ENCODE measurements at places on chromosomes 1 and 21.

GRCh38 chr1:118302145-118302544, 117.1 kb upstream of the SPAG17 start:
- no peak for DNase-seq

DNA sequence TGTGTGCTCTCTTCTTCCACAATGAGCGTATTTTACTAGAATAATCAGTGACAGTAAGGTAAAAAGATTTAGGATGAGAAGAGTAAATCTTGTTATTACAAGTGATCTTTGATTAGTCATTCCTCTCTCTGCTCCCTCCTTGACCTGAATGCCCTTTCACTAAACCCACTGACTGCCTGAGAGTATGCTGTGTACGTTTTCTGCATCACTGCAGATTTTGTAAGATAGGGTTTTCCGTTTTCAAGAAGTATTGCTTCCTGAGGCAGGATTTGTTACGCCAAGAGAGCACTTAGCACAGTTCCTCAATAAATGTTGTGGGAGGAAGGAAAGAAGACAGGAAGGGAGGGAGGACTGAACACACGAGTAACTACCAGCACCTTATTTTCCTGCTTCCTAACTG, 7.7 kb upstream of the LAMB3 start:
- DNase-seq: no peak

DNA sequence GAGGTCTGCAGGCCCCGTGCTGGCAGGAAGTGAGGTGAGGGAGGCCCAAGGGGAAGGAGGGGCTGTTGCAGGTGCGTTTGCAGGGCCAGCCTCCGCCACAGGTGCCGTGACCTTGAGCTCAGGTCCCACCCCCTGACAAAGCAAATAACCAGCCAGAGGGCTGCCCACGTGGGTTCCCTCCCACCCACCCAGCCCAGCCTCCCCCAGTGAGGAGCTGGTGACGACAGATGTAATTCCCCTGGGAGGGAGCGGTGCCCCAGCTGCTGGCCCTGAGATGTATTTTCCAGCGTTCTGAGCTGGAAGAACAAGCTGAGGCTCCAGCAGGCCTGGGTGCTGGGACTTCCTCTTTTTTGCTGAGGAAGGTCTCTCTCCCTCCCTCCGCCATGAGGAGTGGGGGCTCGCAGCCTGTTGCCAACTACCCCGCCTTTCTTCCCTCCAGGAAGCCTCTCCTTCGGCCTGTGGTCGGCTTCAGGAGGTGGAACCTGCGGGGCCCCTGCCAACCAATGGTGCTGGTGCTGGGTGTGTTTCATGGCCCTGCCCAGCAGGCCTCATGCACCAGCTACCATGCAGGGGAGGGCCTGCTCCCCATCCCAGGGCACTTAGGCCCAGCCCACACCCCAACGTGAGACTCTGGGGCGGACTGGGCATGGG, 153.2 kb downstream of the PRDM16 start:
- peak; percentile 65 for DNase-seq

- peak; percentile 82 for DNase-seq
Measured at GRCh38 chr1:167936930-167937708, at the start of gene MPC2. TSS of gene MPC2 (minus strand) at chr1:167937072. CDS start at chr1:167935841, 1,231 bp downstream.

DNA sequence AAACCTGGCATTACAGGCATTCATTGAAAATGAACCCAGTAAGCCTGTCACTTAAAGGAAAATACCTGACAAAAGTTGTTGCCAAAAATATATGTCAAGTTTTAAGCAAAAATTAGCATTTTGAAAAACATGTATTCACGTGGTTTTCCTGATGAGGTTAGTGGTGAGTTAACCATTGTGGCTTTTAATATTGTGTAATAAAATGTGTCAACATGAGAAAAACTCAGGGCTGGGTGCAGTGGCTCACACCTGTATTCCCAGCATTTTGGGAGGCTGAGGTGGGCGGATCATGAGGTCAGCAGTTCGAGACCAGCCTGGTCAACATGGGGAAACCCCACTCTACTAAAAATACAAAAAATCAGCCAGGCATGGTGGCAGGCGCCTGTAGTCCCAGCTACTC, 731.4 kb downstream of the KCNT2 start:
- DNase-seq: no peak

- DNase-seq: peak; percentile 56
Measured at GRCh38 chr1:40948741-40949443, 30.6 kb upstream of the CTPS1 start.

DNA sequence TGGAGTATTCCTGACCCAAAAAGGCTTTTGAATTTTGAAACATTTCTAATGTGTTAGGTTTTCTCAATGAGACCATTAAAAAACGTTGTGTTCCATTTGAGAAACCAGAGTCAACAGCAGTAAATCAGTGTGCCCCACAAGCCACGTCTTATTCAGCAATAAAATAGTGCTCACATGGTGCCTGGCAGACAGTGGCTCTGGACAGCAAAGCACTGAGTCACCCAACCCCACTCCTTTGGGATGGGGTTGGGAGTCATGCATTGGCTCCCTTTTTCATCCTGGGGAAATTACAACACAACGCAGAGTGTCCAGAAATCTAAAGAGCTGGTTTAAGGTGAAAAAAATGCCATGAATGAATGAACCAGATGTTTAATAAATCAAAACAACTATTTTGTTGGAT, 46.5 kb downstream of the KCNJ15 start:
- no peak for DNase-seq

DNA sequence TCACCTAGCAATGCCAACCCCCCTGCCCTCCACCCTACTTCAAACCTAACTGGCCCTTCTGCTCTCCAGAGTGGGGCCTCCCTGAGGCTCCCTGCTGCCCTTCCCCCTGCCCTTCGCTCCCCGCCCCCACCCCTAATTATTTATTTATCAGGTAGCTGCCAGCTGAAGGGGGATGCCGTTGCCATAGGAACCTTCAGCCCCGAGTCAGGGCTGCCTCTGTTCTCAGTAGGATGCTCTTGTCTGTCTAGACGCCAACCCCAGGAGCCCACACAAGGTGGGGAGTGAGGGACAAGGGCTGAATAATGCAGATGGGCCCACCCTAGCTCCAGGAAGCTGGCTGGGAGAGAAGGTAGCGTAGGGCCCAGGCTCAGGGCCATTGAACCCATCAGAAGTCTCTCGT, 41.1 kb downstream of the NKAIN1 start:
- no peak for DNase-seq

GRCh38 chr1:236425031-236425663, 31.1 kb downstream of the EDARADD start:
- DNase-seq: no peak

GRCh38 chr1:29900712-29901111, 664.4 kb downstream of the PTPRU start:
- no peak for DNase-seq
